ENCODE measurements at places on chromosomes 2 and 18.

DNA sequence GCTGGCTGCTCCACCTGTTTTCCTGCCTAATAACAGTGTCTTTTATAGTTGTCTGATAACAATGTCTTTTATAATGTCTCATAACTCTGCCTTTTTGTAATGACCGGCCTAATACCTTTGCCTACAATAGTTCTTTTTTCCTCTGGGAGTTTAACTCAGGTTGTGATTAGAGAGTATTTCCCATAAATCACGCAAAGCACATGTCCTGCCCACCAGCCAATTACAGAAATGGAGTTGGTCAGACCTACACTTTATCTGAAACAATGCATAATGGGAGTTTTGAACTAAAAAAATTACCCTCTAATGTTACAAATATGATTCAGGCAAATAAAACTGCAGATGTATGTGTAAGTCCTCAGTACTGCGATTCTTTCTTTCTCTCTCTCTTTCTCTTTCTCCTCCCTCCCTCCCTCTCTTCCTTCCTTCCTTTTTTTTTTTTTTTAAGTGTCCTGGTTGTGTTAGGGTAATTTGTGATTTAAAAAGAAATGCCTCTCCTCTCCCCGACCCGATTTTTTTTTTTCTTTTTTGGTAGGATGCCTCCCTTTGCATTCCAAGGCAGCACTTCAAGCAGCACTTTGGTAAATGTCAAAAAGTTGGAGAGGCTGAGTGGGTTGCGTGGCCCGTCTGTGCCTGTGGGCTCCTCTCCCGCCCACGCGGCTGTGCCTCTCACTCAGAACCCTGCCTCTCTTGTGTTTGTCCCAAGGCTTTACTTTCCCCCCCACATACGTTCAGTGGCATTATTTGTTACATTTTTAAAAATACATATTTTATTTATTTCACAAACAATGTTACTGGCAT, 147.3 kb downstream of the AGAP1 start:
- no peak for DNase-seq

DNA sequence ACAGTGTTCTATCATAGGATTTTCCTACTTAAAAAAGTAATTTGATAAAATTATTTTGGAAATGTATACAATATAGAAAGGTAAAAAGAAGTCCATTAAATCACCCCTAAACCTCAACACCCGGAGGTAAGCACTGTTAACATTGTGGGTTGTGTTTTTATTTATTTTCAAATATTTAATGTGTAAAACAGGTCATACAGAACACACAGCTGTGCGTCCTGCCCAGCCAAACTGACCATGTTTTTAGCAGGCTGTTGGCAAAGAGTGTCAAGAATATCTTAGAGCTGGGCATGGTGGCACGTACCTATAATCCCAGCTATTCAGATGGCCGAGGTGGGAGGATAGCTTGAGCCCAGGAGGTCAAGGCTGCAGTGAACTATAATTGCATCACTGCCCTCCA, 78.8 kb upstream of the ZNF532 start:
- DNase-seq: no peak

DNA sequence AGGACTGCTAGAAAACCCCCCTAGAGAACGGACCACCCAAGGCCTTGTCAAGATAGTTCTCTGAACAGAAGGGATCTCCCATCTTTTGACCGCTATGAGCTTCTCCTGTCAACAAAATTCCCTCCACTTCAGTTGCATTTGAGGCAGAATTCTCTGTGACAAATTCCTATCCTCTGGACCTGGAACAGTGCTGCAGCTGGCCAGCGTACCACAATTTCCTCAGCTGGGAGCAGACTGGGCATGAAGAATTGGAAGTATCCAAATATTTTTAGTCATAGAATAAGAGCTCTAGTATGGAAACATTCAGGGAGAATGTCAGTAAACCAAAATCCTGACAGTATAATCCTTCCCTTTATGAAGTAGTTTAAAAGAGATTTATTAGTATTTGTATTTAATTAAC, 147.1 kb upstream of the BOD1L2 start:
- DNase-seq: no peak

DNA sequence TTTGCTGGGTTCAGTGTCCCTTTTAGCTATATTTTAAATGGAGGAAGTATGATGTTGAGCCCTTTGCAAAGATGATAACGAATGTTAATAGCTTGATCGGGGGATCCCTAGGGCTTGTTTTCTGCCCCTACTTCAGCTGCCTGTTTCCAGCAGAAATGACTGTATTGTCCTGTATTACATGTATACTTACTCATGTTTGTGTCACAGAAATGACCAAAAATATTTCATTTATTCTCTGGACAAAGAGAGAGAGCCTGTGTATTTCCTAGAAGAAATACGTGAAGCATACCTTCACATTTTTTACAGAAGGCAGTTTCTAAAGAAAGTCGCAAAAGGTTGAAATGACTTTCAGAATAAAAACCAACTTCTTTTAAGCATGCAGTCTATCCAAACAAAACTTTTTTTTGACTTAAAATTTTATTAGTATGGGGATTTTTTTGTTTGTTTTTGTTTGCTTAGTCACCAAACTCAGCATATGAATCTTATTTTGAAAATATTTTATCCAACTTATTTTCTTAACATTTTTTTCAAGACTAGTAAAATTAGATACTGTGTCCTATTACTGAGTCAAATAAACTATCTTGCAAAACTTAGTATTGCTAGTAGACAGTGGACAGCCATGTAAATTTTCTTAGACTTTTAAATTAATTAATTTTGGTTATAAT, 68.9 kb downstream of the PTRHD1 start:
- DNase-seq: no peak

GRCh38 chr18:61544178-61544577, 210.9 kb downstream of the CDH20 start:
- no peak for DNase-seq

DNA sequence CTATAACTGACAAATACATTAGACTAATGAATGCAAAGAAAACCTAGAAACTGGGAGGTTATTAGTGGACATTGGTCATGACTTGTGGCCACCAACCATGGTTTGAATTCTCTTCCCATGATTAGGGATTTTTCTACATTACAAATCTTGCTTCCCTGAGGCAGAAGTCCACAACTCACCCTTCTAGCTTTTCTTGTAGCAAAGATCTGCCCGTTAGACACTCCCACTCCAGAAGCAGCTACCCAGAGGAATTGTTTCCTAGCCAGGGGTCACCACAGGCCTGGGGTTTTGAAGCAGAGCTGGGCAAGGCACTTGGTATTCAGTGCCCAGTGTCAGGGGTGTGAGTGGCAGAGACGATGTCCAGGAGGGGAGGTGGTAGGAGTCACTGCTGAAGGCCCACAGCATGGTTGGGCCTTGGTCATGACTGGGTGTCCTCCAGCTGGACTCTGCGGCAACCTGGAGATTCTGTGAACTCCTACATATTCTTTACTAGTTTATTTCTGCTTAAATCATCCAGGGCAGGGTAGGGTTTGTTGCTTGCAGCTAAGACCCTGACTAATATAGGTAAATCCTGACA, 54.9 kb downstream of the ACTR2 start:
- DNase-seq: no peak

GRCh38 chr2:150296770-150297546, 190.5 kb downstream of the RND3 start:
- DNase-seq: no peak

Data from stimulated activated CD4-positive, alpha-beta T cell treated with anti-CD3 and anti-CD28 coated beads, Interleukin-15, amount 100 ng/mL, for 1 hour (primary cell).